ENCODE measurements at places on chromosomes 7 and 10. TPM values are rescaled to one million over a fixed set of nuclear protein-coding genes. Genes with fewer than 3 reads are reported as not detected.

- DNase-seq, result peak; percentile 15
Observed at GRCh38 chr10:51860257-51860656, 160.9 kb upstream of the CSTF2T start.

Gene GNAT3
- total RNA-seq, result not detected

Gene TEX36
- not detected for total RNA-seq

GRCh38 chr7:24572393-24572996 is 757 bp upstream of the PALS2 start:
- no peak for DNase-seq

- peak; percentile 25 for DNase-seq
Observed at GRCh38 chr10:101974091-101974971, 81.6 kb downstream of the ARMH3 start.

- DNase-seq, result peak; percentile 12
Observed at GRCh38 chr7:156892081-156892800, 742 bp downstream of the LMBR1 start.

Gene PIK3AP1
- total RNA-seq, result 6.2 TPM

Gene EPO
- not detected for total RNA-seq

Gene CNPY1
- 0.10 TPM for total RNA-seq

DNA sequence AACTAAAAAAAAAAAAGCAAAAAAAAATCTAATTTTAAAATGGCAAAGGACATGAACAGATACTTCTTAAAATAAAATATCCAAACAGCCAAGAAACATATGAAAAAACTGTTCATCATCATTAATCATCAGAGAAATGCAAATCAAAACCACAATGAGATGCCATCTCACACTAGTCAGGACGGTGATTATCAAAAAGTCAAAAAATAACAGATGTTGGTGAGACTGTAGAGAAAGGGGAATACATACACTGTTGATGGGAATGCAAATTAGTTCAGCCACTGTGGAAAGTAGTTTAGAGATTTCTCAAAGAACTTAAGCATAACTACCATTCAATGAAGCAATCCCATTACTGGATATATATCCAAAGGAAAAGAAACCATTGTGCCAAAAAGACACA is 30.2 kb downstream of the COBL start:
- DNase-seq, result no peak

Gene TBX20
- total RNA-seq, result 0.20 TPM

DNA sequence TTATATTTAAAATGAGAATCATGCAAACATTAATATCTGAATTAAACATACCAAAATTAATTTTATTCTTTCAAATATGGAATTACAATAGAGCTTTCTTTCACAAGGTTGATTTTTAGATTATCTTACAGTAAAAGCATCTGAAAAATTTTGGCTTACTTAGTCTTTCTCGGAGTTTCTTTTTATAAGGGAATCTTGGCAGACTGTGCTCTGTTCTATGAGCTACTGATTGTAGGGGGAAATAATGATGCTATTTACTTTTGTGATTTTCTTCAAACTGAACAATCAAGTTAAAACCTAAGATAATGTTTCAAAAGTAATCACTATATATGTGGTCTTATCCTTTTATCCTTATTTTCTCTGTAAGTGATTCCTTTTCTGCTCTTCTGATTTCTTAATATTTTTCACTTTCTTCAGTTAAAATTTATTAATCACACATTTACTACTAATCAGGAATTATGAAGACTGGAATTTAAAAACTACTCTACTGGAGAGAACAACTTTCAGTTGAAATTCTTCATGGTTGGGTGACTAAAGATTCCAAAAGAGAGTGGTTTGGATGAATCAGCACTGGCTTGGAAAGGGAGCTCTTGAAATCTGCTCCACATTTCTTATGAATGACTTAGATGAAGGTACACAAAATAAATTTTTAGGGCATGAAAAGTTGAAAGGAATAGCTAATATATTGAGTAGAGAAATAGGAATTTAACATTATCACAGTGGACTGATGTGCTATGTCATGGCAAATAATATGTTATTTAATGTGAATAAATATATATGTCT is 103.9 kb downstream of the PPP1R9A start:
- no peak for DNase-seq

GRCh38 chr7:50341724-50342123 is 37.2 kb downstream of the IKZF1 start:
- no peak for DNase-seq

Gene AKR1C4
- not detected for total RNA-seq

- no peak for DNase-seq
Observed at GRCh38 chr7:100856871-100857282, 4.4 kb downstream of the SLC12A9 start.

Gene ATG9B
- total RNA-seq, result 15.4 TPM

Gene GNG11
- 19.0 TPM for total RNA-seq

Gene CABCOCO1
- total RNA-seq, result 2.0 TPM

DNA sequence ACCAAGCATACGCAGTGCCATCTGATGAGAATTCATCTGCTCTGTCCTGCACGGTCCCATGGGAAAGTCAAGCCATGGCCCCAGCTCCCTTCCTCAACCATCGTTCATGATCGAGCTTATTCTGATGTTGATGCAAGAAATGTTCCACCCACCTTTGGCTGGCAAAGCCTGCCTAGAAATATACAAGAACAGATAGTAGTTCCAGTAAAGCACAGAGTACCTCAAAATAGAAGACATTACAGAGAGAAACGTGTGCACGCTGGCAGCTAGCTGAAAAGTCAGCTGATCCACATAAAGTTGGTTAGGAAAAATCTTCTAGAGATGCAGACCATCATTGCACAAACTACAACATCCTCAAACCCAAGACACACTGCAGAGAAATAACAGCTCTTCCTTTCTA is 127.0 kb downstream of the PTPRN2 start:
- no peak for DNase-seq

- DNase-seq, result no peak
Observed at GRCh38 chr7:1106063-1106792, 18.3 kb downstream of the GPER1 start.

GRCh38 chr7:54946764-54947163 is 72.1 kb upstream of the EGFR start:
- DNase-seq, result no peak

Gene PNLIPRP3
- 5.8 TPM for total RNA-seq

- DNase-seq, result no peak
Observed at GRCh38 chr10:14757394-14757793, 17.3 kb downstream of the FAM107B start.

GRCh38 chr10:79266543-79267312 is 80.5 kb upstream of the PPIF start:
- peak; percentile 44 for DNase-seq

GRCh38 chr7:149014309-149014708 is 14.0 kb downstream of the PDIA4 start:
- no peak for DNase-seq
